ENCODE measurements at places on chromosomes 2 and 18.

- no peak for DNase-seq
Observed at GRCh38 chr2:191618046-191618780, 59.7 kb upstream of the NABP1 start.

GRCh38 chr18:79567481-79568147 lies 112.0 kb upstream of the CTDP1 start:
- no peak for DNase-seq

GRCh38 chr2:195795879-195796278 lies 138.9 kb downstream of the SLC39A10 start:
- no peak for DNase-seq

DNA sequence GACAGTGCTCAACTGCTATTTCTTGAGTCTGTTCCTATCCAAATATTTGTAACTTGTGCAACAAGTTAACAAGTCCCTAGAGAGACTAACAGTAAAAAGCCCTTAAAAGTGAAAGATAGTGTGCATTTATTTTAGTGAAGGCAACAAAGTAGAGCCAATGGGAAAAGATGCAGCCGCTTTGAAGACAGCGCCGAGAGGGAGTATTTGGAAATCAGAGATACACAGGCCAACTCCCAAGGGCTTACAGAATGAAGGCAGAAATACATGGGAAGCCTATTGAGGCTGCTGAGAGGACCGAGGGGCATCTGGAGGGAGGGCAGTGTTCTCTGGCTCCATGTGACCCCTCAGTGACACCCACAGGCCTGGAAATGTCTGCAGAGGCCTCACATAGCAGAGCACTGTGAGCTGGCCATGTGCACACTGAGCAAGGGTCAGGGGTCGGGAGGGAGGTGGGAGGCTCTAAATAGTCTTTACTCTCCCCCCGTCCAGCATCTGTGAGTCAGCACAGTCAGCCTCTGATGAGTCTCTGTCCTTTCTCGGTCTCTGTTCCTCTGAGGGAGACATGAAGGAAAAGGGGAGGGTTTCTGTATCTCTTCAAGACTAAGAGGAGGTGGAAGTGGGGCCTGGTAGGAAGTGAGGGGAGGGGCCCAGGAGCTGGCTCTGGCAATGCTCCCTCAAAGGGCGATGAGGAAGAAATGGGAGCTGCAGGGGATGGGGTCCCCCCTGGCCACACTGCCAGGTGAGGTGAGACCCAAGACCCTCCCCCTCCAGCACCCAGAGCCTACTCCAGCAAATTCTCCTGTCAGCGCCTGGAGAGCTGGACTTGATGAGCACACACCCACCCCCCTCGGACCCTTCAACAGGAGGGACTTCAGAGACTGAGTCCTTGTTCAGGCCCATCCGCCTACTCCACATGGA lies 133.6 kb downstream of the SP3 start:
- peak; percentile 50 for DNase-seq

GRCh38 chr2:65551528-65551927 lies 119.1 kb upstream of the SPRED2 start:
- no peak for DNase-seq

DNA sequence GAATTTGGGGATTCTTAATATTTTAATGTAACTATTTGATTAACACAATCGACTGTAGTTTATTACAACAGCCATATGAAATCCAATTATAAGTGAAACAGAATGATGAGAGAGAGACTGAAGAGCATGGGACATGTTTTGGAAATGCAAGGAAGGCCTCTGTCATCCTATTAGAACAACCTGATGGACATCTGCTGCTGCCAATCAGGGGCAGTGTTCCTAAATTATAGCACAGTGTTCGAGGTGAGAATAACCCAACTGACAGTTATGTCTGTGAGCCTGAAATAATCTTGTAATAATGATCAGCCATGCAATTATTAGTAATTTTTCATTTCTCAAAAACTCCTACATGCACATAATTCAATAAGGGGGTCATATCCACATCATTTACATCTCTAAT lies 73.6 kb downstream of the CCDC141 start:
- DNase-seq: no peak

GRCh38 chr2:9703701-9704221 lies 73.0 kb upstream of the YWHAQ start:
- no peak for DNase-seq

GRCh38 chr2:41377837-41378236 lies 670.0 kb upstream of the PKDCC start:
- no peak for DNase-seq

DNA sequence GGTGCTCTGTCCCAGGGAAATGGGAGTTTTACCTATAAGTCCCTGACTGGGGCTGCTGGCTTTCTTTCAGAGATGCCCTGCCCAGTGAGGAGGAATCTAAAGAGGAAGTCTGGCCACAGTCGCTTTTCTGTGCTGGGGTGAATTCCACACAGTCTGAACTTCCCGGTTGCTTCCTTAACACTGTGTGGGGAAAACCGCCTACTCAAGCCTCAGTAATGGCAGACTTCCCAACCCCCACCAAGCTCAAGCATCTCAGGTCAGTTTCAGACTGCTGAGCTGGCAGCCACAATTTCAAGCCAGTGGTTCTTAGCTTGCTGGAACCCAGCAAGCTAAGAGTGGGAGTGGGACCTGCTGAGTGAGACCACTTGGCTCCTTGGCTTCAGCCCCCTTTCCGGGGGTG lies 54.9 kb downstream of the NUP35 start:
- no peak for DNase-seq

DNA sequence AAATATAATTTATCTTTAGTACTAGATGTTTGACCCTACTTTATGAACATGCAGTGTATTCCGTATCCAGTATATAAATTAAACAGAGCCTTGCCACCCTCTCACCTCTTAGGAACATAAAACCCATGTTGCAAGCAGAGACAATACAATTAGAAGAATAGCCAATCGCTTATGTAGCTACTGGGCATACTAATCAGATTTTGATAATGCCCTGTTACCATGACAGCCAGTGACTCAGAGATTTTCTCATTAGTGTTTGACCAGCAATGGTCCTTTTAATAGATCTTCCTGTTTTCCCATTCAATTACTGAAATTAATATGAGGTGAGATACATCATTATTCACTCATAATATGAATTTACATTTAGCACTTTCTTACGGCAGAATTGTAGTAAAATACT lies 547.3 kb upstream of the VWC2L start:
- no peak for DNase-seq

DNA sequence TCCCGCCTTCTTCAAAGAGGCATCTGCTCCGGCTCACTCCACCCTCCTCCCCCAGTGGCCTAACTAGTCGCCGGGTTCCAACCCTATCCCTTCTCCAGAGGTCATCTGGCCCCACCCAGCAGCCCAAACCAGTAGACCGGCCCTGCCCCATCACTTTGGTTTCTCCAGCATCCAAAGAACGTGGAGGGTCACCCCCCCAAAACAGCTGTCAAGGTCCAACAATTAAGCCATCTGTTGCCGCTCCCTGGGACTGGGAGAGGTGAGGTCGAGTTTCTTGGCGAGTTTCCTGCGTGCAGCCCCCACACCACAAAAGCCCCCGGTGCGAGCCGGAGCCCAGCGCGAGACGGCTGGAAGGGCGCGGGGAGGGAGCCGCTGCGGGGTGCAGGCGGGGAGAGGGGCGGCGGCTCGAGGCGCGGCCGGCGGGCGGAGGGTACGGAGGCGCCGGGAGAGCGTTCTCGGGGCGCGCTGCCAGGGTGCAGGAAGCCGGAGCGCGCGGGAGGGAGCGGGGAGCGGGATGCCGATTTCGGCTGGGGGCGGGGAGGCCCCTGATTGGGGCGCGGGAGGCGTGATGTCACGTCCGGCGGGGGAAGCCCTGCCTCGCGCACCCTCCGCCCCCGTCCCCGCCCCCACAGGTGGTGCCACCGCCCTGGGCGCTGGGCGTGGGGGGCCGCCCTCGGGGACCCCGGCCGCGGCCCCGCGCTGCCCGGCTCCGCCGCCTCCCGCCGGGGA lies 571 bp upstream of the GPC1 start:
- DNase-seq: peak; percentile 79

- no peak for DNase-seq
Observed at GRCh38 chr2:35864141-35864540, 491.4 kb upstream of the CRIM1 start.

GRCh38 chr18:80171054-80171872 lies 62.2 kb downstream of the ADNP2 start:
- DNase-seq: no peak

- no peak for DNase-seq
Observed at GRCh38 chr2:98483257-98483861, 38.7 kb downstream of the INPP4A start.

DNA sequence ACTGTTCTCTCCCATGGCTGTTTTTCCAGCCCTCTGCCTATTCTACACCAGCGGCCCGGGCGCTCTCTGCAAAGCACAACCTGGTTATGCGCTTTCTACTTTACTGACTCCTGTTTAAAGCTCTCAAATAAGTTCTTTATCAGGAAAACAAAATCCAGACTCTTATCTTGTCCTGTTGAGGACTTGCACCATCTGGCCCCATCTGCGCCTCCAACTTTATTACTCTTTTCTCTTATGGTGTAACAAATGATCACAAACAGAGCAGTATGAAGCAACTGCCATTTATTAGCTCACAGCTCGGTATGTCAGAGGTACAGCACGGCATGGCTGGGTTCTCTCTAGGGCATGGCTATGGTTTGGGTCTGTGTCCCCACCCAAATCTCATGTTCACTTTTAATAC lies 236.5 kb upstream of the NT5C1B start:
- DNase-seq: no peak

DNA sequence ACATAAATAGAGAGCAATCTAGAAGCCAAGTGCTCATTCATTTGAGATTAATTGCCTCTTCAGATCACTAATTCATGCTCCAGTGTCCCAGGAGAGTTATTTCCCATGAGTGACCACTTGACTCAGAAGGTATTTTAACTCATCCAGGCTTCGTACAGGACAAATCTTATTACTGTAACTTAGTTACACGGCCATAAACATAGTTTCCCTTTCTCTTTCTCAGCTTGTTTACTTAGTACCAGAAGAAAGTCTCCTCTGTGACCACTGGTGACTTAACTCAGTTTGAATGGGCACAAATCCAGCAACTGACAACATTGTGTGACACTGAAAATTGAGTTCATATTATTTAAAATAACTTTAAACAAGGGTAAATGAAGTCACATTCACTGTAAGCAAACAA lies 25.3 kb downstream of the MMADHC start:
- DNase-seq: peak; percentile 72

GRCh38 chr2:69216535-69217332 lies 170.3 kb downstream of the GFPT1 start:
- no peak for DNase-seq

GRCh38 chr18:76588601-76589226 lies 93.7 kb upstream of the ZNF516 start:
- DNase-seq: no peak

DNA sequence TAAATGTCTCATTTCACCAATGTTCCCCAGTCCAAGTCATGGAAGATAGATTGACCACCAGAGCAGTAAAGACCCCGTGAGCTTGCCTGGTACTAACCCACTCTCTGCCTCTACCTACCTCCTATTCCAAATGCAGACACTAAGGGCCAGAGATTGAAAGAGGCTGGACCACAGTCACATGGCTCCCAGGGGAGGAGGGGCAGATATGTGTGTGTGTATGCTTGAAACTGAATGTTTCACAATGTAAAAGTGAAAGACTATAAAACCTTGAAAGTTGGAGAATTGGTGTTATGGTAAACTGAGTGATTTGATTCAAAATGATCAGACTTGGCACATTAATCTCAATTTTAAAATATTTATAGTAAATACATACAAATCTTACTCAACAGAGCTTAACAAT lies 21.7 kb upstream of the KLHL29 start:
- DNase-seq: no peak

GRCh38 chr18:35463827-35464226 lies 33.9 kb downstream of the INO80C start:
- no peak for DNase-seq

DNA sequence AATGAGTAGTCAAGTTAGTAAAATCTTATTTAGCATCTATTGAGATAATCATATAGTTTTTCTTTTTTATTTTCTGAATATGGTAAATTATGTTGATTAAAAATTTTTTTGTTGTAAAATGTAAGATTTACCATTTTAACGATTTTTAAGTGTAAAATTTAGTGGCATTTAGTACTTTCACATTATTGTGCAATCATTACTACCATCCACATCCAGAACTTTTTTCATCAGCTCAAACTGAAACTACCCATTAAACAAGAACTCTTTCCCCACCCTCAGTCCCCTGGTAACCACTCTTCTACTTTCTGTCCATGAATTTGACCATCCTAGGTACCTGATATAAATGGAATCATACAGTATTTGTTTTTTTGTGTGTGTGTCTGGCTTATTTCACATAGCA lies 11.1 kb downstream of the RAB3GAP1 start:
- no peak for DNase-seq

- DNase-seq: no peak
Observed at GRCh38 chr2:23124214-23124750, 260.7 kb upstream of the KLHL29 start.

- no peak for DNase-seq
Observed at GRCh38 chr2:167718560-167718959, 528.8 kb downstream of the STK39 start.

DNA sequence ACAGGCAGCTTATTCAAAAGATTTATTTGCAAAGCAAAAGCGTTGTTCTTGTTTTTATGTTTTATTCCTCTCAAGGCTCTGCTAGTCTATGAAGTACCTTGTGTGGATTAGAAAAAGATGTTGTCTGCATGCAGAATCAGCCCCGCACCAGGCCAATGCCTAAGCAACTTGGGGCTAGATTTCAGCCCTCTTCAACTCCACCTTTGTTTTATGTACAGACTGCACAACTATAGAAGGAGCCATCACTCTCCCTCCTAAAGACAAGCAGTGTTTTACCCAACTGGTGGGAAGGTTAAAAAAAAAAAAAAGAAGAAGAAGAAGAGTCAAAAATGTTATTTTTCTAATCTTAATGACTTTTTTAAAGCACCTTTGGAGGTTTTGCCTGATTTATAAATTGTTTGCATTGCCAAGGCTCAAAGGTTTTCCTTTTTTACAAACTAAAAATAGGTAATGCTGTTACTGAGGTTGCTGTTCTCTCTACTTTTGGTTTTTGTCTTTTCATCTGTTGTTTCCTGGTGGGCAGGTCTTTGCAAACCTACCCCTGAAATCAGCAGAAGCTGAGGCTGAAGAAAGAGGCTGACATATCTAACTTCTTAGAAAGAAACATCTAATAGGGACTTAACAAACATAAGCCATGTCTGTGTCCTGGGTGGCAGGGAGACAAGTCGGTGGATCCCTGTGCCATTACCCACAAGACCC lies 164.0 kb downstream of the SLC39A10 start:
- DNase-seq: no peak

GRCh38 chr2:227241005-227241404 lies 76.6 kb downstream of the COL4A3 start:
- DNase-seq: no peak

- DNase-seq: no peak
Observed at GRCh38 chr2:37585295-37585908, 86.0 kb downstream of the CDC42EP3 start.
